Natural killer cell (primary cell): ENCODE measurements at places on chromosomes 6 and 20. TPM values are rescaled to one million over a fixed set of nuclear protein-coding genes. Genes with fewer than 3 reads are reported as not detected.

FAM209A gene
- 4.0 TPM for total RNA-seq

GRCh38 chr6:18317850-18318249 lies 53.5 kb upstream of the DEK start:
- no peak for DNase-seq

TNFRSF21 gene
- not detected for total RNA-seq

- DNase-seq, result no peak
Observed at GRCh38 chr6:127956260-127956888, 55.5 kb upstream of the THEMIS start.

HSPA1L gene
- 2.0 TPM for total RNA-seq
